ENCODE measurements at places on chromosomes 3 and 15.

DNA sequence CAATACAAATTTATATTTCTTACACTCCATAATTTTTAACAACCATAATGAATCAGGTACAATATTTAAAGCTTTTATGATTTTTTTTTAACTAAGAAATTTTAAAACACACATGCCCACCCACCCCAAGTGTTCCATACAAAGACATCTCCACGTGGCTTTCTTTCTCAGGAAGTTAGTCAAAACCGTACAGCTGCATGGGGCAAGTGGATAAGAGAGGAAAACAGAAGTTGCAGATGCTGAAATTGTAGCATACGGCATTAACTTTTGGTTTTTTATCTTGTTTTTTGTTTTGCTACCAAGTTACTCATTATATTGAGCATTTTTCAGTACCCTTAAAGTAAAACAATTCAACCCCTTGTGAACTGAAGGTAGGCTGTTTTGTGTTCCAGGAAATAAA, 14.8 kb downstream of the GNB4 start:
- no peak for DNase-seq

- DNase-seq = no peak
Observed at GRCh38 chr3:23455775-23456174, 252.6 kb downstream of the UBE2E2 start.

DNA sequence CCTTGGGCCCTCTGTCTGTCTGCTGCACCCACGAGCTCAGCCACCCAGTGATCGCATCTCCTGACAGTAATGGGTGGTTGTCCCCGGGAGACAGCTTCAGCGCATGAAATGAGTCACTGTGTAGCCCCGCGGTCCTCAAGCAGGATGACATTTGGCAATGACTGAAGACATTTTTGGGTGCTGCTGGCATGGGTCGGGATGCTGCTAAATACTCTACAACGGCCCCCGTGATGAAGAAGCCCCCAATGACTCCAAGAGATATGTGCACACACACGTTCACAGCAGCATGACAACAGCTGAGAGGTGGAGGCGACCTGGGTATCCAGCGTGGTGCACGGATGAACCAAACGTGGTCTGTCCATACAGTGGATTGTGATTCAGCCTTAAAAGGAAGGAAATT, 17.4 kb upstream of the ZXDC start:
- DNase-seq = no peak

GRCh38 chr15:81783586-81783985, 262.2 kb downstream of the MEX3B start:
- DNase-seq = no peak

GRCh38 chr15:85777250-85778106, 17.2 kb downstream of the KLHL25 start:
- DNase-seq = no peak

DNA sequence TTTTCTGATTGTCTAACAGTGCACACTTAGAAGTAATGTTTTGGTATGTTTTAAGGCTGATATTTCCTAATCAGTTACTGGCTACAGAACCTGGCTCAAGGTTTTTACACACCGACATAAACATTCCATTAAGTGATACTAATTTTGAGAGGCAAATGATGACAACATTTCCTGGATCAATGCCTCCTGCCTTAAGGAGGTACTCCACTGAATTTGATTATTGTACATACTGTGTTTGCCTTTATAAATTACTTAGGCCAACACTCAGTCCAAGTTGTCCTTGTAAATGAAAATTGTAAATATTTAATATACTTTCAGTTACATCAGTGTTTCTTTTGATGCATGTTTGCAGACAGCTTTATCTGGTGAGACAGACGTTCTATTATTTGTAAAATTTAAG, 24.2 kb upstream of the LXN start:
- no peak for DNase-seq

DNA sequence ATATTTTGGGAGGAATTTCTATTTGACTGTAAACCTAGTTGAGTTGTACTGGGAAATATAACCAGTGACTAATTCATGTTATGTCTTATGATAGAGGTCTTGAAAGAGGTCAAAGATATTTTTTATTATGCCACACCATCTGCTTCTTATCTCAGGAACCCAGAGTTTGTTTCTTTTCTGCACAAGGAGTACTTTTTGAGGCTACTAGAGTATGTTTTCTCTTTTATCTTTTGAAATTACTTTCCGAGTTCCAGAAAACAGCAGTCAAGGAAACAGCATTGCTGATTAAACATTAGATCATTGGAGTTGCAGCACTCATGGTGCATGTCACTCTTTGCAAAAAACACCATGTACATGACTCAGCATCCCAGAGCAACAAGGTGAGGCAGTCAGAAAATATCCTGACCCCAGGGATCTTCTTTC, 645.8 kb upstream of the NR2F2 start:
- DNase-seq = no peak

DNA sequence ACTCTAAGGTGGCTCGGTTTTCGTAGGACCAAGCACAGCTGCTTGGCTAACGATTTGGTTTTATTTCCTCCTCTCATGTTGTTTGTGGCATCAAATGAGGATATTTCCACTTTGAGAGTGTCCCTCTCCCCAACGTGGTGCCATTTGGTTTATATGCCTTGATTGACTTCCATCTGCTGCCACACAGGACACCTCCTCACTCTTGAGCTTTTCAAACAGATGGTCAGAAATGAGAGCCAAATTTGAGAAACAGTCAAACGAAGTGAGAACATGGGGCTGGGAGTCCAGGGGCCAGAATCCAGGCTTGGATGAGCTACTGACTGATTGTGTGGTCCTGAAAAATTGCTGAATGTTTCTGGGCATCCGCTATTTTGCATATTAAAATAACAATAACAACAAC, 43.5 kb downstream of the CEMIP start:
- DNase-seq = no peak

DNA sequence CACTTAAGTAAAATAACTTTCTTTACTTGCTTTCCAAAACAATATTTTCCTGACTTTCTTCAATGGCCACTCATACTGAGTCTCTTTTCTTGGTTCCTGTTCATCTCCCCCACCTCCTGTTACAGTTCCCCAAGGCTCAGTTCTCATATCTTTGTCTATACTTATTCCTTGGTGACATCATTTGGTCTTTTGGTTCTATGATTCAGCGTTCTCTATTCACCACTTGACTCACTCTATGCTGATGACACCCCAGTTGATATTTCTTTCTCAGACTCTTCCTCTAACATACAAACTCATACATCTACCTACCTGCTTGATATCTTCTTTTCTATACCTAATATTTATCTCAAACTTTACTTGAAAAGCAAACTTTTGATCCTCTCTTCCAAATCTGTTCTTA, 85.0 kb upstream of the P3H2 start:
- DNase-seq = no peak

DNA sequence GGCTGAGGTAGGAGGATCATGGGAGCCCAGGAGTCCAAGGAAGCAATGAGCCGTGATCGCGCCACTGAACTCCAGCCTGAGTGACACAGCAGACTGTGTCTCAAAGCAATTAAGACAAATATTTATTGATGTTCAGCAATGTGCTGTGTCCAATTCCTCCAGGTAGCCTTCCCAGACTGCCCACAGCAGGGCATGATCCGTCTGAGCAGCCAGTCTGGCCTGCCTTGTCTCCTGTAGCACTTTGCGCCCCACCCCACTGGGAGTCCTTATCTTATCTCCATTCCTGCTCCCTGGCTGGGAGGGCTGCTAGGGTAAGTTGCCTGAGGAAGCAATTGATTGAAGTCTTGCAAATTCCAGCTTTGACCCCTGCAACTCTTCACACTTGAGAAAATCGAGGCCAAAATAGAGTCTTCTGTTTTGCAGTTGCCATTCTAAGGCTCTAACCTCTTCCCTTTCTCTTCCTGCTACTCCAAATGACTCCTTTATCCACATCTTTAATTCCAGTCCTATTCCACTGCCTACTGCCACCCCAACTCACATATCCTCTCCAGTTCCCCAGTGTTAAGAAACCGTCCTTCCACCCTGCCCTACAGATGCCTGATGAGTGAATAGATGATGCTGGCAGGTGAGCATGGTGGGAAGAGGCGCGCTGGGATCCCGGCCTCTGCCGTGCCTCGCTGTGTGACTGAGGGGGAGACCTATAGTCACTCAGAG, 26.9 kb upstream of the LCTL start:
- no peak for DNase-seq

DNA sequence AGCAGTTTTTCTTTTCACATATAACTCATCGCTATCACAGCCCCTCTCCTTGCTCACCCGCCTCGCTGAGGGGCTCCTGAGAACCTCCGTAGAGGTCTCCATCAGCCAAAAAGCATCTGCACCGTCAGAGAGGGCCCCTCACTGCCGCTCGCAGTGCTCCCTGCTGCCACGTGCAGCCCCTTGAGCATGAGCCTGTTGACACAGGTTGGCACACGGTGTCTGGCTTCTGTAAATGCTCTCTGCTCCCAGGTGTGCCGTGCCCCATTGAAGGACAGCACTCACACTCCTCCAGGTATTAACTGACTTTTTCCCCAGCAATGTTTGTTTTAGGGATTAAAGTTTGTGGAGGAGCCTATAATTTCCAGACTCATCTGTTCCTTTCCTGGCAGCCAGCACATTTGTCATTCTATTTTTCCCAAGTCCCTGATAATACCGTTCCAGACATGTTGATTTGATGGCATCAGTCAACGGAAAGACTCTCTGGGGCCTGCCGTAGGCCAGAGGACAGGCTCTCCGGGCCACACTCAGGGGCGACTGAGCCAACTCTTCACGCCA, 2.1 kb upstream of the FURIN start:
- DNase-seq = no peak

DNA sequence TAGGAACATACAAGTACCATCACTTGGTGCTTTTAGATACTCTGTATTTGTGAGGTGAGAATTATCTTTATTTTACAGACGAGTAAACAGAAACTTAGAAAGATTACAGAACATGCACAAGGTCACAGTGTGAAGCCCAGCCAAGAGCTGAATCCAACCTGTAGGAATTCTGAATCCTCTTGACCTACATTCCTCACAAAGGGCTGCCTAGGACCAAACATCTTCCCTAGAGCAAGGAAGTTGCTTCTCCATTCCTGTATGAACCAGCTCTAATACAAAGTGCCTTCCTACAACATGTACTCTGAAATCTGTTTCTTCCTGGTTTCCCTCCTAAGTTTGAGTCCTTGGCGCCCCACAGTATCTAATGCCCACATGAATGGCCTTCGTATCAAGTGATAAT, 2.9 kb downstream of the HDGFL3 start:
- no peak for DNase-seq

GRCh38 chr3:151203051-151203420, at the start of gene GPR171:
TSS of gene GPR171 (minus strand) at chr3:151203216. CDS start at chr3:151199386, 3,830 bp downstream.
- DNase-seq = peak; percentile 64

DNA sequence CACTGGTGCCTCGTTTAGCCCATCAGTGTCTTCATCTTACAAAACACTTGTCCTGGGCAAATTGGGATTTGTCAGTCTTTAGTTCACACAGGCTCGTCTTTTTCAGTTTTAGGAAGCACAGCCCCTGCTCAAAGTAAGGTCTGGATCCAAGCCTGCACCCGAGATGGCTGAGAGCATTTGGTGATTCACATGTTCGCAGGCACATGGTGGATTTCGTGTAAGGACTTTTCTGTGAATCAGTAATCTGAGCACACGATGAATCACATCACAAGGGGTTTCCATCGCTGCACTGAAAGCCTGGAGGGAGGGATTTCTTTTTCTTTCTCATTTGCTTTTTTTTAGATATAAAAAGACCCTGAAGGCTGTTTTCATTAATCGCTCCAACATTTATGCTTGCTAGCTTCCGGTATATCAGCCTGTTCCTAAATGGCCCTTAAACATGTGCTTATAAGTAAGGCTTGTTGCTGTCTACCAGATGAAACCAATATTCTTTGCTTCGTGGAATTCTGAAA, 435.6 kb upstream of the ATP10A start:
- no peak for DNase-seq
